NCI-H774 (cell line): ENCODE measurements at places on chromosomes 16 and 17.
A peak's percentile ranks its signal among the peaks of the same experiment; 100 is the strongest.

- DNase-seq = no peak
These were observed 146.1 kb downstream of the IRF8 start for GRCh38 chr16:86044881-86045590.

DNA sequence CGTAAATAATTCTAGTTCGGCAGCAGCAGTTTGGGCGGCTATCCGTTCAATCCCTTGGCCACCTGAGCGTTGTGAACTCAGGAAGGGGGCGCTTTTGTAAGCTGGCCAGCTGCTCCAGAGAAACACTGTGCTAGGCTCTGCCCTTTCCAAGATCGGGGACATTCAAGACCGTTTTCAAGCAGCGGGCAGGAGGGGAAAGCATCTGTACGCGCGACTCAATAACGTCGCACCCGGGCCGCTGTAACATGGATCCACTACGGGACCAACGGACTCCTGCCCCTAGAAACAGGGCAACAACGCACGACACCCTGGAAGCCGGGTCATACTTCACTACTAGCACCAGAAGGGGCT, 463 bp downstream of the TOP2A start:
- DNase-seq = peak; percentile 13

- no peak for DNase-seq
These were observed 71.1 kb downstream of the METRNL start for GRCh38 chr17:83150369-83151055.

DNA sequence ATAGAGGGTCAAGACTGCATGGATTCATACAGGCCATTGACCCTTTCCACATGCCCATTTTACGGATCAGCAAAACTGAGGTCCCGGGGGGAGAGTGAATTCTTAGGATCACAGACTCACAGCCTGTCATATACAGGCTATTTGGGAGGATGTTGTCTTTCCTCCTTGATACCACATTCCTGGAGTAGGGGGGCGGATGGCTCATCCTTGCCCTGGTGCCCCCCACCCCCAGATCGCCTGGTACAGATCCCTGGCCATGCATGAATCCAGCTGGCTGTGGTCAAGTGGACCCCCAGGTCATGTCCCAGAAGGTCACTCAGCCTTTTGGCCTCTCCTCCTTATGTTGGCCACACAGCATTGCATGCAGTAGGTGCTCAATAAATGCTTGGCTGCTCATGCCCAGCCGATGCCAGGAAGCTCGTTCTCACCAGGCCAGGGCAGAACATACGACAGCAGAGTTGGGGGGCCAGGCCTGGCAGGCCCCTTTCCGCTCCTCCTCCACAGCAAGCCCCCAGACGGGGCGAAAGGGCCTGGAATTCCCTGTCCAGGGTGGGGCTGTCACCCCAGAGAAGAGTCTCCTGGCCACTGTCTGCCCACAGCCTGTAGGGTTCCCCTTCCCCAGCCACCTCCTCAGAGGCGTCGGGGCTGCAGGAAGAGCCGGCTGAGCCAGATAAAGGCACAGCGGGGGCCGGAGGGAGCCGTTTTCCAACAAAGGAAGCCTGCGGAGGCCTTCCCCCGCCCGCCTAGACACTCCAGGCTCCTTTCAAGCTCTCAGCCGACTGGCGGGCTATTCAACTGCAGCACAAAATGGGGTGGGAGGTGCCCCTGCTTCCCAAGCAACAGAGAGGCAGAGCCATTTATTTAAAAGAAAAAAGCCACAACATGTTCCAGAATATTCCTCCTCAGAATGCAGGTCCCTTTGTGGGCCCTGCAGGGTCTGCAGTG, 215.7 kb upstream of the CIBAR2 start:
- peak; percentile 12 for DNase-seq

DNA sequence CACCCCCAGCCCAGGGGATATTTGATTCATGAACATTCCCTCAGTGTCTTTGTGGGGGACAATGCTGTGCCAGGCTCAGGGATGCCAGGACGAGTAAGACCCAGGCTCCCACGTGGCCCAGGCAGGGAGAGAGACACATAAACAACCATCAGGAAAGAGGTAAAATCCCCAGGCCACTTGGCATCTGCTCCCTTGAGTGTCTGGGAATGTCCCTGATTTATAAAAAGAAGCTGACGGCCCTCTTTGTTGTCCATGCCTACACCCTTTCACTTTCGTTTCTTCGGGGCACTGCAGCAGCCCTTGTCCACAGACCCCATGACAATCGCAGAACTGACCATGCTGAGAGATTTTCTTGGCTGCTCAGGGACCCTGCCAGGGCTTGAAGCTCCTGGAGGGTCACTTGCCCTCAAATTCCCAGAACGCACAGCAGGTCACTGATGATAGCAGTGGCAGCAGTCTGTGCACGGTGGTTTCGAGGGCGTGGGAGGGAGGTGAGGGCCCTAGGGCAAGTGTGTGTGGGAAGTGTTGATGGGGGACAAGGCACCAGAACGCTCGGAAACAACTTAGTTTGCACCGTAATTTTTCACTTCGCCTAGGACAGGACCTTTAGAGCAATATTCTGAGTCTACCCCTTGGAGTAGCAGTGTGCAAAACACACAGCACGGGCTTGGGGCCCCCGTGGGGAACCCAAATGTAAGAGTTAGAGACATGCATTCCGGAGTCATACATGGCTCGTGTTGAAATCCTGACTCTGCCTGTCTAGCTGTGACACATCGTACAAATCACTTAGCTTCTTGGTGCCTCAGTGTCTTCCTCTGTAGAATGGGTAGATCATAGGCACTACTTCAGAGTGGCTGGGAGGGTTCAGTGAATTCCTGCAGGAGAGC, 4.7 kb downstream of the NOD2 start:
- DNase-seq = no peak

GRCh38 chr16:63187638-63188037, 1151.4 kb upstream of the CDH8 start:
- DNase-seq = no peak

DNA sequence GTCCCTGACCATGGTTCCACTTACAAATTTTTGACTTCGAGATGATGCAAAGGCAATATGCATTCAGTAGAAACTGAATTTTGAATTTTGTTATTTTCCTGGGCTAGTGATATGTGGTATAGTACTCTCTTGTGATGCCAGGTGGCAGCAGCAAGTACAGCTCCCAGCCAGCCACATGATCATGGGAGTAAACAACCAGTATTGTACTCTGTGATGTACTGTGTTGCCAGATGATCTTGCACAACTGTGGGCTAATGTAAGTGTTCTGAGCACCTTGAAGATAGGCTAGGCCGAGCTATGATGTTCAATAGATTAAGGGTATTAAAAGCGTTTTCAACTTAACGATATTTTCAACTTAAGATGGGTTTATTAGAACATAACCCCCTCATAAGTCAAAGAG, 250.8 kb downstream of the STX8 start:
- no peak for DNase-seq

GRCh38 chr17:73620414-73620813, 23.8 kb downstream of the SDK2 start:
- DNase-seq = no peak

DNA sequence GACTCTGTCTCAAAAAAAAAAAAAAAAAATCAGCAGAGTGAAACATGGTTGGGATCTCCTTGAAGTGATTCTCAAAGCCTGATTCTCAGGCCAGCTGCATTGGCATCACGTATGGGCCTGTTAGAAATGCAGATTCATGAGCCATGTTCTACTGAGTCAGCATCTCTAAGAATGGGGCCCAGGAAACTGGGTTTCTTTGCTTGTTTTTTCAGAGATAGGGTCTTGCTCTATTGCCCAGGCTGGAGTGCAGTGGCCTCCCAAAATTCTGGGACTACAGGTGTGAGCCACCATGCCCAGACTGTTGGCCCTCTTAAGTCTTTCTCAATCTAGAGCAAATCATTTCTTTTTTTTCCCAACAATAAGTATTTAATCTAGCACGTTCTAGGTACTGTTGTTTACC, 47.7 kb downstream of the CDK12 start:
- DNase-seq = no peak

GRCh38 chr16:89617036-89617435, 3.6 kb downstream of the DPEP1 start:
- DNase-seq = no peak

DNA sequence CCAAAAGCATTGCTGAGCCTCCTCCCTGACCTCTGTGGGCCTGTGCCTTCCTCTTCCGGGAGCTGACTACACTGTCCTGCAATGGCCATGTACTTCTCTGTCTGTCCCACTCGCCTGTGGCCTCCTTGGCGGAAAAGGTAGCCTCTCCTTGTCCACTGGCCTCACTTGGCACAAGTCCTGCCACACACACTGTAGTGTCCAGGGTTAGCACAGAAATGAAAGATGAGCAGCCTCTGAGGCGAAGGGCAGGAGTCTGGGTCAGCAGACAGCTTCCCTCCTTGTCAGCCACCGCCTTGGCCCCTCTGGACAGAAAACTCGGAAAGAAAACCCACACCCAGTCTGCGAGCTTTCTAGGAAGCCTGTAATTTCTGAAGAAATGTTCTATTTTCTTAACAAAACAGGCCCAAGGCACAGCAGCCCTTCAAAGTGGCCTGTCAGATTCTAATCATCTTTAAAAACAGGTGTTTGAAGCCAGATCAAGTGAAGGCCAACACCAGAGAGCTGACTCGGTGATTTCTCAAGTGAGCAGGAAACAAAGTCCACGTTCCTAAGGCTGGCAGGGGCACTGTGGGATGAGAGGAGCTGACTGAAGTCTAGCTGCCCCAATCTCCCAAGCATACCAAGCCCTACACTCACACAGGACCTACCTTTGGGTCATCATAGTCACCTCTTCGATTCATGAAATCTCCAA, 67.2 kb downstream of the GTF3C1 start:
- DNase-seq = no peak

DNA sequence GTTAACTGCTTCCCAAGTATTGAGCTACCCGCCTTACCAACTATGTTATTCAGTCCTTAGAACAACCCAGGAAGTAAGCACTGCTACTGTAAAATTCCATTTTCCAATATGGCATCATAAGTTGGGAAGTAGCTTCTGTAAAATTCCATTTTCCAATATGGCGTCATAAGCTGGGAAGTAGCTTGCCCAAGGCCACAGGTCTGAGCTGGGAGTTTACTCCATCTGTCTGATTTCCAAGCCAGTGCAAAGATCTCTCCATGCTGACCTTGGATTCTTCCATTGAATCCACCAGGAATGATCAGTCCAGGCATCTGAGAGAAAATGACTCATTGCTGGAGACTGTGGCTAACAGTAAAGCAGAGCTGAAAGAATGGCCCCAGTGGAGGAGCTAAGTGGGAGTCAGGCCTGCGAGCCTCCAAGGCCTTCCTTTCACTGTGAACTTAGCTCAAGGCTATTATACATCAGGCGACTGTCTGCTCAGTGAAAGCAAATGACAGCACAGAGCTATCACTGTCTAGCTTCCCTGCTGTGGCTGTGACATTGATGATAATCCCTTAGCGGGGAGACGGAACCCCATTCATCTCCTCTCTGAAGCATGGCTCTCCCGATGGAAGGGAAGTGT, 430.4 kb downstream of the HAPSTR1 start:
- no peak for DNase-seq

DNA sequence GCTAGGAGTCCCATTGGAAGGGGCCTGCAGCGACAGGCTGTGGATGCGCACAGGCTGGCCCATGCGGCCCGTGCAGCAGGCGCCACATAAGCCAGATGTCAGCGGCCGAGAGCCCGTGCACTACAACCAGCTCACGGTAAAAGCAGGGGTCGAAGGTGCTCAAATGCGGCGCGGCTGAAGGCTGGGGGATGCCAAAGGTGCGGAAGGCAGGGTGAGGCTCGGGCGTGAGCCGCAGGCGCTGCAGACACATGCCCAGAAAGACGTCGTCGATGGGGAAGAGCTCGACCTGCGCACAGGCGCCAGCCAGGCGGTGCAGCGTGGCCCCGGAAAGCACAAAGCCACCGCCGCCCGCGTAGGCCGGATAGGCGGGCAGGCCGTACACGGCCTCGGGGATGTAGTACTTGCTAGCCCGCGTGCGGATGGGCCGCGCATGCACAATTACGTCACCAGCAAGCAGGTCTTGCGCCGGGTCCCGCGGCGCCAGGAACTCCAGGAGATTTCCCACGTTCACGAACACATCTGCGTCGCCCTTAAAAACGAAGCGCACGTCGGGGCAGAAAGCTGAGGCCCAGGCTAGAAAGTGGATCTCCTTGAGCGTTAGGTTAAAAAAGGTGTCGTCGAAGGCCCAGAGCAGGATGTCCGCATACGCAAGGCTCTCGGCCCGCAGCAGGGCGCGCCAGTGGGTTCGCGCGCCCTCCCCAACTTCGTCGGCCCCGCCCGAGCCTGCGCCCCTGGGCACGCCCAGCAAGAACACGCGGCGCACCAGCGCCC, 1.3 kb downstream of the B3GNT9 start:
- no peak for DNase-seq

GRCh38 chr16:2243031-2243528, 6.8 kb downstream of the DNASE1L2 start:
- DNase-seq = no peak

DNA sequence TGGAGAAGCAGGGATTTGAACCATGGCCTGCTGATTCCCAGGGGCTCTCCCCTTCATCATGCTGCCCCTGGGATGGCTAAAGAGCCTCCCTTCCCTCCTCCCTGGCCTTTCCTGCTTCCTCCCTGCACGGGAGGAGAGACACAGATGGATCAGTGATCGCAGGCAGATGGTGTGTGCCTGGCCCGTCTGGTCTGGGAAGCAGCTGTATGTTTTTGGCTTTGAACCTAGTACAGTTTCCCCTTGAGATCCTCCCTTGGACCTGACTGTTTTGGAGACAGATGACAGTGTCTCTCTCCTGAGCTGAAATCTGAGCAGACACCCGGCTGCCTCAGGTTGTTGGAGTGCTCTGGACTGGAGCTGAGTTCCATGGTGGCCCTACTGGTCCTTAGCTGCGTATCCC, 29.0 kb upstream of the ATP2C2 start:
- DNase-seq = no peak

- no peak for DNase-seq
These were observed 16.2 kb upstream of the RMI2 start for GRCh38 chr16:11329071-11329491.

- peak; percentile 90 for DNase-seq
These were observed 48.7 kb downstream of the DNAH17 start for GRCh38 chr17:78528541-78528940.

DNA sequence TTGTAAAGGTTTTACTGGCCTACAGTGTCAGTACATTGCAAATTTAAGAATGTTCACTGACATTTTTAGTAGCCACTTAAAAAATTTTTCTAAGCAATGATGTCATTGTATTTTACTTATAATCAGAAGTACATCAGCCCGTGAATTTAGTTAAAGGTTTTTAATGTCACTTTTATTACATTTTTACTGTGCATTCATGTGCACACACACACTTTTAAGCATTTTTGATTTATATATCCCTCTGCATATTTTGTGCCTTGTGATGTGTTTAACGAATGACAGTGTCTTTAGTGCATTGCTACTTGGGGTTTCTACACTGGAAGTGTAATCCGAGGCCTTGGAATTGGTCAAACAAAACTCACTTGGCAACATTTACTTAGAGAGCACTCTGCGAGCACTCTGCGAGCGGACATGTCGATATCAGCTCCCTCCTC, 190.4 kb downstream of the WWOX start:
- DNase-seq = no peak

DNA sequence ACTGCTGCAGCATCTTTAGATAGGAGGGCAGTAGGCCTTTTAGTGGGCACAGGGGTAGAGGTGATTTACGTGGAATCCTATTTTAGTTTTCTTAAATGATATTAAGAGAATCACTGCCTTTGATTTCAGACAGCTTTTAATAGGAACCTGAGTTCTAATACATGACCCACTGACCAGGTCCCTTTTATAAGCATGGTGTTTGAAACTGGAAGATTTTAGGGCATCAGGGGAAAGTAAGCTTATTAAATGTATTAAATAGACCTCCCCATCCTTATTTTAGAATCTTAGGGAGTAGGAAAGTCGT, 2.0 kb downstream of the MSL1 start:
- DNase-seq = no peak

- peak; percentile 64 for DNase-seq
These were observed at the start of gene RAPGEFL1 for GRCh38 chr17:40177275-40177874. TSS of gene RAPGEFL1 (plus strand) at chr17:40177470. CDS start at chr17:40177862, 392 bp downstream.

GRCh38 chr16:19115148-19116021, 1.6 kb downstream of the ITPRIPL2 start:
- no peak for DNase-seq
